ENCODE measurements at places on chromosomes 1 and 21.
A peak's percentile ranks its signal among the peaks of the same experiment; 100 is the strongest.

DNA sequence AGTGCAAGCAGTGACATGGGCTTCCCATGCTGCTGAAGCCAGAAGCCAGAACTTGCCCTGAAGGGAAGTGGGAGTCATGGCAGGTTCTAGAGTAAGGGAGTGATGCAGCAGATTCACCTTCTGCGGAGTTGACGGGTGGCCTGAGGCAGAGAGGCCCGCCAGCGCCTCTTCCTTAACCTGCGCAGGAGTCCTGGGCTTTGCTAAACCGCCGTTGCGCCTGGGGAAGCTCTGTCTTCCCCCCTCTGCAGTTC lies 67.3 kb downstream of the OBSCN start:
- no peak for DNase-seq

DNA sequence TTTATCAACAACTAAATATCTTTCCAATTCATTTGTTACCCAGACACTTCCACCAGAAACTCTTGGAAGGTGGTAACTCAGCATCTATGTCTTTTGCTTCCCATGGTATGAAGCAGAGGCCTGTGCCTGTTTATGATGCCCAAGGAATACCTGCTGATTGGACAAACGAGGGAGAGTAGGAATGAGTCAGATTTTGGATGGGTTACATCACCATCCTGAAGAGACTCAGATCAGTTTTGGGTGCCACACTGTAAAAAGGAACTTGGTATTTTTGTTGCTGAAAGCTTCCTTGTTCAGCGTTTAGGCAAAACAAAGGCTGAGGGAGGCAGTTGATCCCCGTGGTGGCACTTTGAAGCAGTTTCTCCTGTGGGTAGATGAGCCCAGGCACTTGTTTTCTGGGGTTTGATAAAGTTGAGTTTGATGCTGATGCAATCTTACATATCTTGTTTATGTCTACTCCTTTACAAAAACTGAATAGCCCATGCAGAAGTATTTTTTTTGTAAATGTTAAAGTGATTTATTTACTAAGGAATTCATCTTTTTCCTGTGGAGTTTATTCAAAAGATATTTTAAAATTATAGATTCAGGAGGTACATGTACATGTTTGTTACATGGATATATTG lies 26.7 kb upstream of the CYP4X1 start:
- DNase-seq, result no peak

- no peak for DNase-seq
These were observed 133.5 kb upstream of the DPYD start for GRCh38 chr1:98054367-98054701.

- DNase-seq, result no peak
These were observed 34.6 kb upstream of the SLC45A1 start for GRCh38 chr1:8283058-8283884.

DNA sequence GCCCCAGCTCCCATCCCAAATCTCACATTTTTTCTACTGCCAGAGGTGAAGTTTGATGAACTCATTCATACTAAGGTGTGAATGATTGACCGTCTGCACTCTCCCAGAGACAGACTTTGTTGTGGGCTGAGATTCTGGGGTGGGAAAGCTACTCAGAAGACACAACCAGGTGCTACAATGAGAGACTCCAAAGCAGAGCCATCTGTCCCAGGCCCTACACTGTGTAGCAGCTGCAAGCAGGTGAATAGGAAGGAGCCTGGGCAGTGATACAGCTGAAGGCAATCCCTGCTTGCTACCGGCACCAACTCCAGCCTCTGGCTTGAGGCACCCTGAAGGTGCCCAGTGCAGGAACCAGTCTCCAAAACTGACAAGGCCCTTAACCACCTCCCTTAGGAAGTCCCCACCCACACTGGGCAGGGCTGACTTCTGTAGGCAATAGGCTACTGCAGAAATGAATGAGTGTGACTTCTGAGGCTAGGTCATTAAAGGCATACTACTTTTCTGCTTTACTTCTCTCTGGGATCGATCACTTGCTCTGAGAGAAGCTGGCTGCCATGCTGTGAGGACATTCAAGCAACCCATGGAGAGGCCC lies 79.7 kb upstream of the RUNX3 start:
- peak; percentile 40 for DNase-seq

DNA sequence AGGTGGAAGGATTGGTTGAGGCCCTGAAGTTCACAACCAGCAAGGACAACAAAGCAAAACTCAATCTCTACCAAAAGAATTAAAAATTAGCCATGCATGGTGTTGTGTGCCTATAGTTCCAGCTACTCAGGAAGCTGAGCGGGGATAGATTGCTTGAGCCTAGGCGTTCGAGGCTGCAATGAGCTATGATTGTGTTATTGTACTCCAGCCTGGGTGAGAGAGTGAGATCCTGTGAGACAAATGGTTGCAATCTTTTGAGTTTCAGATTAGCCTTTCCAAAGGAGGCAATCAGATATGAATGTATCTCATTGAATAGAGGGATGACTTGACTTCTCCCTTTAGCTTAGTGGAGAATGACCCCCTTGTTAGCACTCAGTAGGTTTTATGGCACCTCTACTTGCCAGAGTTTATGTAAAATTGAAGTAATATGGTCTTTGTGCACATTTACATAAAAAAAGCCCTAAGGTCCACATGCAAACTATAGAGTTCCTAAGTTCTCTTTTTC lies 105.6 kb upstream of the OLFM3 start:
- no peak for DNase-seq

- no peak for DNase-seq
These were observed 5.0 kb downstream of the HPDL start for GRCh38 chr1:45331436-45332345.

- no peak for DNase-seq
These were observed 1.4 kb downstream of the PTPN7 start for GRCh38 chr1:202158810-202159533.

DNA sequence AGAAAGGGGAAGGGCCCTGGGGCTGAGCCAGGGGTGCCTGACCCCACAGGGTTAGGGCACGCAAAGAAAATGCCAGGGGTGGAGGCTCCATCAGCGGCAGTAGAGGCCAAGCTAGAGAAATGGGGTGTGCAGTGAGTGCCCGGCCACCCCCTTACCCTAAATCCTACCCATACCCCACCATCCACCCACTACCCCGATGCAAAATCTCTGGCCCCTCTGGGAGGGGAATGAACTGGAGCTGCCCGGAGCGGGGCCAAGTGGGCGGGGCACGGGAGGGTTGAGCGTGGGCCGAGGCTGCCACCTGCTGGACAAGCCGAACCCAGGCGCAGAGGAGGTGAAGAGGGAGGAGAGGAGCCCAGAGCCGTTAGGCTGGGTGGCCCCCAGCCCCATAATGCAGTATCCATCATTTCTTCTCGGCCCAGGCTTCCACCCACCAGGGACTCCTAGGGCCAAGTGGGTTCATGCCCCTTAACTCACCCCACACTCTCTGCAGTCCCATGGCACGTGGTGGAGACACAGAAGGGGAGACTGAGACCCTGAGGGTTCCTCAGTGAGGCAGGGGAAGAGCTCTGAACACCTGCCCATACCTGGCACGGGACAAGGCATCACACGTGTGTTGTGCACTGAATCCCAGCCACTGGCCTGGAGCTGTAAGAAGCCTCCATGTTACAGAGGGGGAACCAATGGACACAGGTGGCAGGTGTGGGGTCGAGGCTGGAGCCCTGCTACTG lies 1.4 kb upstream of the C1QC start:
- DNase-seq, result peak; percentile 75

DNA sequence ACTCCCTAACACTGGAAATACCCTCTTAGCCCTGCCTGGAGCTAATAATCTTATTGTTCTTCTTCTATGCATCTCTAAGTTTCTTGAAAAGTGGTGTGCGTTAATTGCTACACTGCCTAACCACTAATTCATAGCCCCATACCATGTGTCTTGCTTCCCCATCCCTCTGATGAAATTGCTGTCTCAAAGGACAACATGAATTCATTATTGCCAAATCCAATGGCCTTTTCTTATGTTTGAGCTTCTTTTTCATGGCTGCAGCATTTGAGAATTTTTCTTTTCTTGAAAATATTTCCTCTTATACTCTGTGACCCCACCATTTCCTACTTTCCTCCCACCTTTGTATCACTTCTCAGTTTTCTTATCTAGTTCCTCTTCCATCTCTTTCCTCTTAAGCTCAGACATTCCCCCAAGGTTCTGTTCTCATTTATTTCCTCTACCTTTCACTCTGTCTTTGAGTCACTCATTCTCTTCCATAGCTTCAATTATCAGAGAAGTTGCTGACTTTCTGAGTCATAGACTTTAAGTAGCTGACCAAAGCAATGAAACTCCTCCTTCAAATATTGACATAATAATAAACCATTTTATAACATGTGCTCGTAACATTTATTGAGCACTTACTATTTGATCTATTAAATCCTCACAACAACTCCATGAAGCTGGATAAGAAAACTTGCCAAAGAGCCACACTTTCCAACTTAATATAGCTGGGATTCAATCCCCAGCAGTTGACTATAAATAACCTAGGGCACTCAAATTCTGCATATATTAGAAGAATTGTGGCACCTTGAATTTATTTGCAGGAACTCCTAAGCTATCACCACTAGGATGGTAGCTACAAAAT lies 35.5 kb upstream of the ATP6V1G3 start:
- DNase-seq, result no peak

- no peak for DNase-seq
These were observed 57.9 kb downstream of the FGGY start for GRCh38 chr1:59354709-59355337.
